Mucosa of descending colon (tissue), 3 donors: ENCODE measurements at places on chromosomes 1 and 21. TPM values are rescaled to one million over a fixed set of nuclear protein-coding genes. Genes with fewer than 3 reads are reported as not detected.

GRCh38 chr1:28296401-28297261 lies 32.2 kb upstream of the MED18 start:
- DNase-seq, result peak; percentile 78

- peak; percentile 10 for DNase-seq
Measured at GRCh38 chr1:7856345-7856744, 3.5 kb upstream of the UTS2 start.

DNA sequence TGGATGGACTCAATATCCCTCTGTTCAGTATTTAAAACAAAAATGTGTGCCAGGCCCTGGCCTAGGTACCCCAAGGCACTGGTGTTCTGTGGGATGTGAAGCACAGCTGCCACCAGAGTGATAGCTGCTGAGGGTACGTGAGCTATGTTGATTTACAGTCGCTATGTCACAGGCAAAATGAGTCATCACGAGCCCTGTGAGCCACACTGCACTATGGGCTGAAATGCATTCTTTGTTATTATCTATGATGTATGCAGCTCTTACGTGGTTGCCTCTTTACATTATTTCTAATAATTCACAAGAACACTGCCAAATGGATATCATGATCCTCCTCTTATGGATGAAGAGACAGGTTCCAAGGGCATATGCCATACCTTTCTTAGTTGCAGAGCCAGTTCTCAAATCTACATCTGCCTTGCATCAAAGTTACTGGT lies 2.1 kb downstream of the TEX38 start:
- DNase-seq, result no peak

- no peak for DNase-seq
Measured at GRCh38 chr1:20716232-20716631, 1.6 kb downstream of the KIF17 start.

ZNF644 gene
- 61.3 TPM for total RNA-seq
